ENCODE measurements at places on chromosomes 6 and 20.

GRCh38 chr6:119129148-119129967 is 50.9 kb upstream of the FAM184A start:
- DNase-seq, result no peak

- DNase-seq, result no peak
Observed at GRCh38 chr20:8457978-8458377, 325.9 kb downstream of the PLCB1 start.

- no peak for DNase-seq
Observed at GRCh38 chr6:108712946-108713345, 135.3 kb upstream of the ARMC2 start.

DNA sequence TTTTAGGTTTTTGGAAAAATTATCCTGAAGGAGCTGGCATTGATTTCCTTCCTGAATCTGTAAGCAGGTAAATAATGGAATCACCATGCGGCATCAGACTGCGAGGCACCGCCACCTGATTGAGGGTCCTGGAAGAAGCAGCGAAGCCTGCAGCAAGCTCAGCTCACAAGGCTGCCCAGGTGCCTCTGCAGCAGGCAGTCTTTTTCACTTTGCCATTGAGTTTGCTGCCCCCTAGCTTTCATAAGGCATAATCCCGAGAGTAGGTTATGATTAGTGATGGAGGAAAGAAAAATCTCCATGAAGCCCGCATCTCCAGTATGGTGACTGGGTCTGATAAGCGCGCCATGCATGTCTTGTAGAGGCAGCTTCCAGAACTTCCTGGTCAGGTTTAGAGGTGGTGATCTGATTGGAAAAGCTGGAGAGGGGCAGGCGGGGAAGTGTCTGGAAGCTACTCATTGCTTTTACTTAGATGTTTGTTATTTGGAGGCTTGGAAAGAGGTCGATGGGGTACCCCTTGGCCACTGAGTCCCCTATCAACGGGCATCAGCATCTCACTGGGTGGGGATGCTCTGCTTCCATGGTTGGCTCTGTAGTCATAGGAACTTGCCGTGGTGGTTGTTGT is 26.7 kb downstream of the IYD start:
- no peak for DNase-seq
